K562 (cell line): ENCODE measurements at places on chromosomes 13 and 19.

DNA sequence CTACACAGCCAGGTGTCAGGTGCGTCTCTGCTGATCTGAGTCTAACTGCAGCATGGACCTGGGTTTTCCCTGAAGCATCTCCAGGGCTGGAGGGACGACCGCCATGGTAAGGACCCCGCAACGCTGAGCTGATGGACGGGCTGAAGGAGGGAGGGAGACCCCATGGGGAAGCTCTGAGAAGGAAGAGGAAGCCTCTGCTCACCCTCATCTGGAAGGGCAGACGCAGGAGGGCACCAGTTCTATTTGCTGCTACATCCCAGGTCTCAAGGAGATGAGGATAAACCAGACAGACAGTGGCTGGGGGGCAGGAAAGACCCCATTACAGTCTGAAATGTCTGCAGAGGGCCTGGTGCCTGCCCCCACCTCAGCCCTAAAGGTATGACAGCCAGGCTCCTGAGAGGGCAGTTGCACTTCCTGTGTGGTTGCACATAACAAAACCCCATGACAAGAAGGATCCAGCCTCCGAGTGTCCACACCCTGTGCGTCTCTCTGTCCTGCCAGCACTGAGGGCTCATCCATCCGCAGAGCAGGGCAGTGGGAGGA is at the start of gene LILRA2:
Gene LILRA2, plus strand, starts transcription at position 461 of the 543 bp plus-strand sequence. CDS start 89 bp downstream, outside the sequence.
- DNase-seq, result no peak

DNA sequence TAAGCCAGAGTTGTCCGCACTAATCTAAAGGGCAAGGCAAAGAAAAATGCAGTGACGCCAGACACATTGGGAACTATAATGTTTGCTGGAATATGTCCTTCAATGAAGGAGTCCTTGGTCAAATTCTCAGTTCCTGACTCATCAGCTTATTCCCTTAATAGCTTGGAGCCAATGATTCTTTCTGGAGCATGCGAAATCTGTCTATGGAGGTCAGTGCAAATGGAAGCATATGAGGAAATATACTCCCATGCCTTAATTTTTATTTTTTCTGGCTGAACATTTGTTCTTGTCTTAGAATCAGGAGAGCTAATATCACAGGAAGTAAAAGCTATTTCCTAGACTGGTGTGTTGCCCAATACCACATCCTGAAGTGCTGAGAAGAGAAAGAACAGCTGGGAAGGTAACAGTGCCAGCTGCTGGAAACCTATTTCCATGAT is 289.8 kb upstream of the SPRY2 start:
- DNase-seq, result no peak

- DNase-seq, result peak; percentile 65
Observed at GRCh38 chr19:18205200-18205892, 1.5 kb upstream of the RAB3A start.

GRCh38 chr13:104414181-104414580 is 1348.0 kb upstream of the SLC10A2 start:
- no peak for DNase-seq

DNA sequence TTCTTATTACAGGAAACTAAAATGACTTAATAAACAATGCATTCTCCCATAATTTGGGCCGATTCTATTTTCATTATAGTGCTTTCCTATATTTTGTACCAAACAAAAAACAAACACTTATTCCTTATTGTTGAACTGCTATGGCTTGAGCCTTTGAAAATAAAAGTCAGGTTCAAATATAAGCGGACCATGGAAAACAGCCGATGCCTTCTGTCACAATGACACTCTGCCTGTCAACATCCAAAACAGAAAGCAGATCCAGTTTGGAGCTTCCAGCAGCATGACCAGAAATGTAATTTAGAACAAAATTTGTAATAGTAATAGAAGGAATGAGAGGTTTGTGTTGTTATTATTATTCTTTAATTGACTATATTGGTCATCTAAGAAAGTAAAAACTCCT is 194.5 kb downstream of the LHFPL6 start:
- DNase-seq, result no peak

- no peak for DNase-seq
Observed at GRCh38 chr19:31111741-31112140, 237.5 kb downstream of the TSHZ3 start.

- no peak for DNase-seq
Observed at GRCh38 chr19:38519168-38519567, 85.7 kb downstream of the RYR1 start.

GRCh38 chr13:112775791-112776279 is 86.0 kb downstream of the ATP11A start:
- no peak for DNase-seq

DNA sequence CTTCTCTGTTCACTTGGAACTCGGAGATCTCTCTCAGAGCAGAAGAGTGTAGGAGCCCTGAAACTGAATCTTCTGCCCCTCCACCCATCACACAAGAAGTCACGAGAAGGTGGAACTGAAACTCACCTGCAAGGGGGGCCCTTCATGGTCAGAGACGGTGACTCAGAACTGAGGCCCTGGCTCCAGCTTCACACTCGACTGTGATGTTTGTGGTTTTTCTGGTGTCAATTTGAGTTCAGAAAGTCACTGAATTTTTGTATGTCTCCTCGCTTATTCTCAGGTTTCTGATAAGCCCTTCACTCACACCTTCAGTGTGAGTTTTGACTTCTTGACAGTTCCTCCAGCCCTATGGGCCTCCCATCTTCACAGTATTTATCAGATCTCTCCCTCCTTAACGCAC is 23.1 kb downstream of the SIGLEC5 start:
- DNase-seq, result no peak

DNA sequence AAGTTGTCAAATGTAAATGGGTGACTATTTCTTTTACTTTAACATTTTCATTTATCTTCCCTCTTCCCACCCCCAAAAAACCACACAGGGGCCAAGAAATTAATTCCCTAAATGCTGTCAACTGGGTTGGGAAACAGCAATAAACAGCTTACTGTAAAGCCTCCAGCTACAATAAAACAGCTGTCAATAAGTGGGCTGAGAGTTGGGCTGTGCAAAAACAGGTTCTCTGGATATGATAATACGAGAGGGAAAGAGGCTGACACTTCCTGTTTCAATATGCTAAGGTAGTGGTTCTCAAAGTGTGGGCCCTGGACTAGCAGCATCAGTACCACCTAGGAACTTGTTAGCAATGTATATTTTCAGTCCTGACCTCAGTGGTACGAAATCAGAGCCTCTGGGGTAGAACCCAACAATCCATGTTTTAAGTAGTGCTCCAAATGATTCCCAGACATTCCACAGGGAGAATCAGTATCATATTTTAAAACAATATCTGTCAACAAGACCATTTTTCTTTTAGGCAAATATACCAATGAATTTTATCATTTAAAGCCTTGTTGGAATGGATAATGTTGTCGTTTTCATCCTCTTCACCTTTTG is 8.4 kb downstream of the PCDH9 start:
- DNase-seq, result peak; percentile 13

GRCh38 chr13:85768946-85769345 is 30.3 kb downstream of the SLITRK6 start:
- DNase-seq, result no peak

DNA sequence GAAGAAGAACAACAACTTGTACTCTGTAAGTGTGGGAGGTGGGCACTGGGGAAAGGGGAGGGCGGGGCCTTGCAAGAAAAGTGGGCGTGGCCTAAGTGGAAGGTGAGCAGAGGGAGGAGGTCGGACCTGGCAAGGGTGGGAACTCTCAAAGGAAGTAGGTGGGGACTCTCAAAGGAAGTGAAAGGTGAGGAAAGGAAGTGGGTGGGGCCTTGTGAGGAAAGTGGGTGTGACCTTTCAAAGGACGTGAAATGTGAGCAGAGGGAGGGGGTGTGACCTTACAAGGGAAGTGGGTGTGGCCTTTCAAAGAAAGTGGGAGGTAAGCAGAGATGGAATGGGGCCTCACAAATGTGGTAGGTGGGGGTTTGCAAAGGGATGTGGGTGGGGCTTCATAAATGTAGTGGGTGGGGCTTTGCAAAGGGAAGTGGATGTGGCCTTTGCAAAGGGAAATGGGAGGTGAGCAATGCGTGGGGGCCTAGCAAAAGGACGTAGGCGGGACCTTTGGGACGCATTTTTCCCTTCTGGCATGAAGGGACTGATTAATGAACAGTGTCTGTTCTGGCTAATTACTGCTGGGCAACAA is 25.9 kb downstream of the ACSBG2 start:
- DNase-seq, result peak; percentile 92

GRCh38 chr13:45674908-45675307 is 27.2 kb upstream of the CBY2 start:
- no peak for DNase-seq

DNA sequence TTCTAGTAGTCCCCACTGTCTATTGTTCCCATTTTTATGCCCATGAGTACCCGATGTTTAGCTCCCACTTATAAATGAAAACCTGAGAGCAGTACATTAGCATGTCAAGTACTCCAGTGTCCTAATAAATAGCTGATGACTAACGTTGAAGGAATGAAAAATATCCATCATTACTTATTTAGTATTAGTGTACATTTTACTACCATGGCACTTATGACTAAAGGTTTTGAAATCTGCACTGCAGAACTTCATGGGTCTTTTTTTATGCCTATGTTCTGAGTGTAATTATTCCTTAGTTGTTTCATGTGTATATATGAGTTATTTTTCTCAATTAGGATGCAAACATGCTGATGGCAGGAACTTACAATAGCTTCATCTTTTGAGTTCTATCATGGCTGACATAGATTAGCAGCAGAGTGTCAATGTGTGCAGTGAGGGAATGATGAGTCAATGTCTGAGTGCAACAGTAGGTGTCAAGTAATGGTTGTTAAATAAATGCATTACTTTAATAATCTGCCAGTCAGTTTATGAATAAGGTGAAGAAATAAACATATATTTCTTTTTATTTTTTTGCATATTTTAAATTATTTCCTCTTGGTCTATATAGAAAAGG is 188.4 kb downstream of the ITGBL1 start:
- DNase-seq, result no peak

GRCh38 chr19:38921420-38922274 is 8.9 kb downstream of the SARS2 start:
- no peak for DNase-seq

GRCh38 chr13:96999091-96999490 is 4.8 kb upstream of the OXGR1 start:
- no peak for DNase-seq

GRCh38 chr19:40689339-40690049 is 957 bp downstream of the NUMBL start:
- peak; percentile 68 for DNase-seq

DNA sequence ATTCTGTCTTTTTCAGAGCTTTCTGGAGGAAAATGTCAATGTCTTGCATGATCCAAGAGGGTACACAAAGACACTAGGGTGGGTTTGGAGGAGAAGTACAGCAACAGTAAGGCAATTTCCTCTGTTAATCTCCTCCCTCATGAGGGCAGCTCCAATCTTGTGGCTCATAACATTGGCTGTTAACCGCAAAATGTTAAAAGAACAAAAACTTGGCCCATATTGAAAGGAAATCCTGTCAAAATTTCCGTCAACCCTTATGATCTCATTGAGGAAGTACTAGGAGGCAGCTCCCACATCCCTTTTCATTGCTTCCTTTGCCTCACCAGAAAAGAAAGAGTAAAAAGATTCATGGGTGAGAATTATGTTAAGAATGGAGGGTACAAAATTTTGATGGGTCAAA is 11.6 kb downstream of the OXGR1 start:
- DNase-seq, result no peak

DNA sequence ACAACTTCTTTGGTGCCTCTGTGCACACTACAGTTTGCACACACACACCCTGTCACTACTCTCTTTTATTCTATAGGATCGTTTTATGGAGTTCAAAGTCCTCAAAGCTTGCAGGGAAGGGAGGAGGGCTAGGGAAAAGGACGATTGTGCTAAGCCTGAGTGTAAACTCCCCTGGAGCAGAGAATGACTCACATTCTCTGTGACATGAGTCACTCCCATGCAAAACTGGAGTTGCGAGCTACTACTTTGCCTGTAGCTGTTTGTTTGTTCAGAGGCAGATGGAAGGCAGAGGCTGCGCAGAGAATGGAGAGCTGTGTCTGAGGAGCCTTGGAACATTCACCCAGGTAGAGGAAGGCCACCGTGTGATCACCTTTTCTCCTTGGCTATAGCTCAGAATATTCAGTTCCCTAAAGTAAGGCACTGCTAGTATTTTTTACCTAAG is 80.5 kb upstream of the MBNL2 start:
- peak; percentile 32 for DNase-seq

- DNase-seq, result no peak
Observed at GRCh38 chr19:2478278-2478755, 2.4 kb downstream of the GADD45B start.

DNA sequence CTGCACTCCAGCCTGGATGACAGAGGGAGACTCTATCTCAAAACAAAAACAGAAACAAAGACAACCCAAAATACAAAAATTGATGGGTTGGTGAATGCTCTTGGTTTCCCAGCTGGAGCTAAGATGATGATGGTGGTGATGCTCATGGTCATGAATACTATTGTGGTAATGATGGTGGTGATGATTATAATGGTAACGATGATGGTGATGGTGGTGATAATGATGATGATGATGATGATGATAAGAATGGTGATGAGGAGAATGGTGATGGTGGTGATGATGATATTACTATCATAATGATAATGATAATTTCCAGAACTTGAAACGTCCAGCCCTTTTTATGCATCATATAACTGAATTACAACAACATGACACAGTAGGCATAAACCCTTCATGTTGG is 40.1 kb downstream of the VAV1 start:
- no peak for DNase-seq

GRCh38 chr13:98265692-98266551 is 88.9 kb upstream of the RNF113B start:
- DNase-seq, result no peak

GRCh38 chr13:114315074-114315785 is 927 bp downstream of the CHAMP1 start:
- no peak for DNase-seq

DNA sequence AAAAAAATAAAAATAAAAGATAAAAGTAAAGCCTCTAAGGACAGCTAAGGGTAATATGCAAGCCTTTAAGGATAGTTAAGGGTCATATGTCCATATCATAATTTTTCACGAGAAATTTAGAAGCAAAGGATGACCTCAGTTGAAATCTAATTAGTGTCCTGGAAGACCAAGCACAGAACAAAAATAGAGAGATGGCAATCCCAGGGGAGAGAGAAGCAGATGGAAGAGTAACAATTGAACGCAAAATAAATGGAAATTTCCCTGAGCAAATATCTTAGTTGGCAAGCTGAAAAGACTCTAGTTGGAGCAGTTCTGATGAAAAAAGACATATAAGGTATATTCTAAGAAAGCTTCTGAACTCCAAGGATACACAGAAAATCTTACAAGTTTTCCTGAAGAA is 275.4 kb downstream of the NALCN start:
- no peak for DNase-seq

GRCh38 chr13:44470638-44471562 is 97.3 kb downstream of the SERP2 start:
- peak; percentile 5 for DNase-seq
